ENCODE measurements at places on chromosomes 5 and 9.

GRCh38 chr9:134861595-134862334 lies 18.8 kb upstream of the FCN2 start:
- DNase-seq: no peak

DNA sequence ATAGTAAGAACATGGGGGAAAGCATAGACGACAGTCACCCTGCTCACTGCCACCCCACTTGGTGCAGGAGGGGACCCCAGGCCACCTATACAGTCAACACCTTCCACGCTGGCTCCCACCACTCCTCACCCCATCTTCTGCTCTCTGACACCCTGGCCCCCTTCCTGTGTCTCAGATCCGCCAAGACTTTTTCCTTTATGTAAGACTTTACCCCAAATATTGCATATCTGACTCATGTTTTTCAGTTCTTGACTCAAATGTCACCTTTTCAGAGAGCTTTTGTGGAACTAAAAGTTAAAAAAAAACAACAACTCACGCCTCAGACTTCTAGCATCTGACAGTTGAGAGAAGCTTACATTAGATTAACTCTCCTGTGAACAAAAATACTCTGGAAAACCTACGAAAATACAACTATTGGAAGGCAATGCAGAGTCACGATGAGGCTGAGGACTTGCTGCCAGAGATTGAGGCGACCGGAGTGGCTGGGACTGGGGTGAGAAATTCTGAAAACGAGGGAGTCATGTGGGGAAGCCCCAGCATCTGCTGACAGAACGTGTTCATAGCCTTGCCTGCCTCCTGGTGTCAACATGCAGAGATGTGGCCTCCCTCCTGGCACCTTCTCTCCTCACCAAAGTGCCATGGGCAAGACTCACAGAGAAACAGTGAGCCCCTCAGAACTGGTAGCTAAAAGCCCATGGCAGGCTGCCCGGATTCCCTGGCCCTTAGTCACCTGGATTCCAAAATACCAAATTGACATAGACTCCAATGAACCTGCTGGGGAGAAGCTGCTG lies 22.4 kb upstream of the FCN2 start:
- DNase-seq: no peak

- DNase-seq: no peak
Measured at GRCh38 chr5:97480313-97480712, 297.3 kb upstream of the RIOK2 start.

GRCh38 chr5:158725297-158725851 lies 374.3 kb downstream of the EBF1 start:
- no peak for DNase-seq

DNA sequence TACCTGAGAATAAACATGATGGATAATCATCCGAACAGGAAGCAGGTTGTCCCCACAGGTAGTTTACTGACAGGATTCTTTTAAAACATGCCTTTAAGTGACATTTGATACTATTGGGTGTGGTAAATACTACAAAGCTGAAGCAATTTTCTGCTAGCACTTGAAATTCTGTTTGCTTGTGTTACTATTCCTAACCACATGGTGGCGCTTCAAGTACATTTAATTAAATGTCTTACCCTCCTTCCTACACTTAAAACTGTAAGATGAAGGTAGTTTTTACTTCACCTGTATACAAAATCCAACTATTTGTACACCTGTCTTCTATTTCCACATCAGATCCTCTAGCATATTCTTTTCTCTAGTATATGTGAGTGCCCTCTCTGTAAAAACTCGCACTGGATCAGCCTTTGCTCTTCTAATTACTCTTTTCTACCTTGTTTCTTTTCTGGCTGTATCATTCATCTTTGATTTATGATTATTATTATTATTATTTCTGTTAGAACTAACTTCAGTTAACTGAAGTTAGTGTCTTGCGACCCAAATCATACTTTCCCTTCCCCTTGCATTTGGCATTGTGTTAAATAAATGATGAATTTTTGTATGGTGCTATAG lies 18.4 kb downstream of the SLC25A46 start:
- DNase-seq: peak; percentile 43

DNA sequence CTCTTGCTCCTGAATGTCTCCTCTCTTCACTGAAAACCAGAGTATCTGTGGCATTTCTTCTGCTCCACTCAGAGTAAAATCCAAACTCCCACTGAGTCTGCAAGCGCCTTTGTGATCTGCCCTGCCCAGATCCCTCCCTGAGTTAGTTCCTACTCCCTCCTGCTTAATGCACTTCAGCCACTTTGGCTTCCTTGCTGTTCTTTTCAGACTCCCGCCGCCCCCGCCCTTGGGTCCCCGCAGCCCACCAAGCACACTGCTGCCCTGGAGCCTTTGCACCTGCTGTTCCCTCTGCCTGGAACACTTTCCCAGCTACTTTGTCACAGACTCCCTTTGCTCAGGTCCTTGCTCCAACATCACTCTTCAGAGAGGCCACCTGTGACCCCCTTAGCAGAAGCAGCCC lies 127.2 kb upstream of the SLC25A48 start:
- DNase-seq: no peak

DNA sequence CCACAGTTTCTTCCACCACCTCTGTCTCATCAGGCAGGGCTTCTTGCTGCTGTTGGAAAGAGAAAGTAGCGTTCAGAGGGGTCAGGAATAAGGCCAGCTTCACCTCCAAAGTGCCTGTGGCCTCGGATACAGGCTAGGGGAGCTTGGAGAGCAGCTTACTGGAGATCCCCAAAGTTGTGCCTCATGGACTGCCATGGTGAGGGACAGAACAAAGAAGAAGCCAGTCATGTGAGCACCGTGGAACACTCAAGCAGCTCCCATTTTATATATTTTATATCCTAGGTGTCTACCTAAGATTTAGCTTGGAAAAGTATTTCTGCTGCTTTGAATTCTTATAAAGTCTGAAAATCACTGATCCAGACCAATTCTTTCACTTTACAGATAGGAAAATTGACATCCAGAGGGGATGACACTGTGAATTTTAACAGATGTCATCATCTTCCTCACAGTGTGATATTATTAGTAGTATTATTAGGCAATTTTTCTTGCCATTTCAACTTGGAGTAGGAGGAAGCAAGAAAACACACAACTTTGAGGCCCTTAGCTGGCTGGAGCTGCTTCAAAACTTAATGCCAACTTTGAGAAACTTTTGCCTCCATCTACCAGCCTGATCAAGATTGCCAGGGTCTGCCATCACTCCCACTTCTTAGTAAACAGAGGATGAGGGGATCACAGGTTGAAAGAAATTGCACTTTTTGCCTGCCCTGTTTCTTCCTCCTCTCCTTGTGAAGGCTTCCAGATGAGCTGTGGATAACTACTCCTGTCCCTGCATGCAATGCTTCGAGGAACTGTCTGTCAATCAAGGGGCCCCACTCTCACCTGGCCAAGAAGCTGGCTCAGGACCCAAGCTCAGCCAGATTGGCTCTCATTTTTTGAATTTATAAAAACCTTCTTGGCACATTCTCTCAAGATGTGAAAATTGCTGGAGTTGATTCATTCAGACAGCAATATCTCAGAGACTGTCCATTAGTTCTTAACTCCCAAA lies 11.8 kb downstream of the SPARC start:
- peak; percentile 46 for DNase-seq

GRCh38 chr9:84988621-84989020 lies 319.1 kb downstream of the NTRK2 start:
- no peak for DNase-seq

DNA sequence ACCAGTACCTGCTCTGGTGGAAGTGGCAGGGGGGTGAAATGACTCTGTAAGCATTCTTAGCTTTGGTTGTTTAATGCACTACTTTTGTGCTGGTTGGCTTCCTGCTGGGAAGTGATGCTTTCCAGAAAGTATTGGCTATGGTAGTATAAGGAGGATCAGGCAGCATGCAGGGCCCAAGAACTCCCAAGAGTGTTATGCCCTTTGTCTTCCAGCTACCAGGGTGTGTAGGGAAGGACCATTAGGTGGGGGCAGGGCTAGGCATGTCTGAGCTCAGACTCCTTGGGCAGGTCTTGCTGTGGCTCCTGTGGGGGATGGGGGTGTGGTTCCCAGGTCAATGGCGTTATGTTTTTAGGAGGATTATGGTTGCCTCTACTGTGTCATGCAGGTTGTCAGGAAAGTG lies 135.8 kb upstream of the TRPC7 start:
- DNase-seq: no peak

DNA sequence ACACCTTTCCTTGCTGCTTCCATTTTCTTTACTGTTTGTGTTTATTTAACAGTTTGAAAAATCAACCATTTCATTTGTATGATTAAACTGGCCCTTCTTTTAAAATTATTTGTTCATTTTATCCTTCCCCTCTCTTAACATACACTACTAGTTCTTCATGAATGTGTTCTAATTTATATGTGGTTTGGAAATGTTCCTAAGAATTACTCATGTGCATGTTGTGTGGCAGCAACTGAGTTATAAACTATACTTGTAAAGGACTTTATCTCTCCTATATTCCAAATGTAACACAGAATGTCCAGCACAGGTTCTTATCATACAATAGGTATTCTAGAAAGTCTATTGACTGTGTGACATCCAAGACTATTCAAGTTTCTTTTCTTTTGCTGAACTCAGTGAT lies 358.2 kb upstream of the MEF2C start:
- peak; percentile 57 for DNase-seq

DNA sequence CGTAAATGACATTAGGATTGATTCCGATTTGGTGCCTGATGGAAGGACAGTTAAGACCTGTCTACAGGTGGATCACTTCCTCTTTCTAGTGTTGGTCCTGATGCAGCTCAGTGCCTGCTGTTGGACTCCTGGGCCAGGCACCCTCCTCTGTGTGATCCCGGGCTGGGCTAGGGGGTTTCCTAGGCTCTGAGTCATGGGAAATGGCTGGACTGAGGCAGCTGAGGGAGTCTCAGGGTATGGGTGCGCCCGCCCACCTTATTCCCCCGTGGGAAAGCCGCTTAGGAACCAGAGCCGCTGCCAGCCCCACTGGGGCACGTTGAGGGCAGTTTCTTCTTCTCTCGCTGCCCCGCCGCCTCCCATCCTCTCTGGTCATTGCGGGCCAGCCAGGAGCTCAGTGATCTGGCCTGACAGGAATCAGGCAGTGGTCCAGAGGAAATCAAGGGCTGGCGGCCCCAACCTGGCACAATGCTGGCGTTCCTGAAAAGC lies 12.9 kb downstream of the TCF7 start:
- DNase-seq: no peak

- DNase-seq: no peak
Measured at GRCh38 chr9:72681283-72681630, 159.8 kb downstream of the TMC1 start.

DNA sequence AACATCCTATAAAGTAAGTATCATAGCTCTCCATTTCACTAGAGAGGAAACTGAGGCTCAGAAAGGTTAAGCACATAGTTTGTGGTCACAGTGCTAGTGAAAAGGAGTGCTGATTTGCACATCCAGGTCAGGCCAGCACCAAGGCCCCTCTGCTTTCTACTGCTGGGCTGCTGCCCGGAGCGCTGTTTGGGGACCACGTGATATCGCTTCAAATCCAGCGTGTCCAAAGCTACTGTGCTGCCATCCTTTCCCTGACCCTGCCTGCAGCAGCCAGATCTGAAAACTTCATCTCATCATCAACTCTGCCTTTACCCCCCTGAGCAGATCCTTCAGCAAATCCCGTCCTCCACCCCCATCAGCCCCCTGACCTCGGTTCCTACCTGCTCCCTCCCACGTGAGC lies 40.7 kb upstream of the AKNA start:
- DNase-seq: no peak

- no peak for DNase-seq
Measured at GRCh38 chr5:173778784-173779304, 109.3 kb upstream of the CPEB4 start.

- DNase-seq: peak; percentile 45
Measured at GRCh38 chr5:124902097-124902821, 155.8 kb upstream of the ZNF608 start.

DNA sequence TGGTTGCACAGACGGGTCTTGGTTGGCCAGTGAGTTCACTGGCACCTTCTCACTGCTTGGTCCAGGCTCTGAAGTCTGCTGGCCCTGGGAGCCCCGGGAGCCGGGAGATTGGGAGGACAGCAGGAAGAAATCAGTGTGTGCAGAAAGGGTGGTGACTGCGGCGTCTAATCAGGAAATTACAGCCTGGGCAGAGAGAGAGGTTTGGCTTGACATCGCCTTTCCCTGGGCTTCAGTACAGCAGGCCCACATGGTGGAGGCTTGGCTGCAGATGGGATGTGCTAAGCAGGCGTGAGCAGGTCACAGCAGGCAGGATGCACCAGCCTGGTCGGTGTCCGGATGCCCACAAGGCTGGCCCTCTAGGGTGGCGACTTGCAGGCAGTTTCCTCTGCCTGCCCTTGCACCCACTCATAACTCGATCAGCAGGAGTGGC lies 17.2 kb downstream of the PITX1 start:
- no peak for DNase-seq

GRCh38 chr9:136589766-136590763 lies 44.2 kb upstream of the NOTCH1 start:
- DNase-seq: no peak

DNA sequence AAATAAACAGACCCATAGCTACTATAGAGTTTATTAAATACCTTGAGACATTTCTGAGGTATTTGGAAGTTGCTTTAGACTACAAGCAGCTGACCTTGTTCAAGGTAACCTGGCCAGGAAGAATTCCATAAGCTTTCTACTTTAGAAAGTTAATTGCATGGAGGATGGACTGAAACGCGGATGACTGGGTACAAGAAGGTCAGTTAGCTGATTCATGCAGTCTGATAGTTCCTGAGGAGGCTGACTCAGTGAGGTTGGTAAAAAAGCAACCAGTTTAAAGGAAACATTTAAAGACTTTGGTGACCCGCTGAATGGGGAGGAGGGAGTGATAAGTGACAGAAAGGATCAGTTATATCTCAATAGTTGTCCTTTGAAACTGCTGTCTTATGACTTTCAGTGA lies 670.1 kb upstream of the CDH9 start:
- DNase-seq: peak; percentile 49

- DNase-seq: no peak
Measured at GRCh38 chr5:143561219-143561618, 157.7 kb upstream of the NR3C1 start.

- DNase-seq: no peak
Measured at GRCh38 chr5:134638760-134639201, 6.2 kb upstream of the SAR1B start.

DNA sequence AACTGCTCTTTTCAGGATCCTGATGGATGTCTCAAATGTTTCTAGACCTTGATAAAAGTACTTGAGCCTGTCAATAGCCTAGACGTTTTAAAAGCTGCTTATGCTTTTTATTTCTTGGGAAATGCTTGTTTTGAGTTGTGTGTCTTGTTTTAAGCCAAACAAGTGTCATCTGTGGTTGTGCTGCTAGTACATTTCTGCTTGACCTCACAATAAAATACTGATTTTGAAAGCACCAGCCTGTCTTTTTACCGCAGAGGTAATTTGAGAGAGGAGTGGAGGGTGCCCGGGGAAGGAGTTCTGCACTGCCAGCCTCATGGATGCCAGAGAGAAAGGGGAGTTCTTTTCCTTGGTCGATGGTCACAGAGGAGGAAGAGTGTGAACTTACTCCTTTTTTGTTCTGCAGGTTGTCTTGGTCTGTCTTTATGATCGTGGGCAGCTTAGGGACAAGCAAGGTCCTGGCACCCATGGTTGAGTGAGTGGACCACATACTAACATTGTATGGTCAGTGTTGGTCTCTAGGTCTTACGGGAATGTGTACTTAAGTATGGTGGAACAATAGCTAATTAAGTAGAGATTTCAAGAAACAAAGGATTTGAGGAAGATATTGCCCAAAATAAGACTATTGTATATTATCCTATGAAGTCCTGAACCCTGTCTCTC lies 61.0 kb downstream of the TRIO start:
- no peak for DNase-seq

Data from umbilical cord (tissue), 2 donors.